ENCODE measurements at places on chromosomes 4 and X.

DNA sequence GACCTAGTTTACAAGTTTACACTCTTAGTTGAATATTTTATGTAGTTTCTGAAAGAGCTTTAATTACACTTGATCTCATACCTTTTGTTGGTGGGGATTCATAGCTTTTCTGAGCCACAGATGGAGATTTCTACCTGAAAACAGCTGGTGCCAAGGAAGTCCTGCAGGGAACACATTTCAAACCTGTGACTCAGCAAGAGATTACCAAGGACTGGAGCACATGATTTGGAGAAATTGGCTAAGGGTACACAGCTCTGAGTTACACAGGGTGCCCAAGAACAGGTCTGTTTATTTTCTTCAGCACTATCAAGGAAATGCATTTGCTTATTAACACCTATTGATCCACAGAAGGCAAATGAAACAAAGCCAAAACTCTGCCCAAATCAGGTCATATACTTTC is 691.5 kb downstream of the KCTD8 start:
- DNase-seq: no peak

GRCh38 chrX:1885116-1885515 is 270.3 kb downstream of the ASMT start:
- no peak for DNase-seq

- no peak for DNase-seq
Observed at GRCh38 chrX:15310117-15310516, 5.3 kb downstream of the ASB11 start.

- DNase-seq: no peak
Observed at GRCh38 chrX:17192106-17192505, 182.9 kb upstream of the NHS start.

DNA sequence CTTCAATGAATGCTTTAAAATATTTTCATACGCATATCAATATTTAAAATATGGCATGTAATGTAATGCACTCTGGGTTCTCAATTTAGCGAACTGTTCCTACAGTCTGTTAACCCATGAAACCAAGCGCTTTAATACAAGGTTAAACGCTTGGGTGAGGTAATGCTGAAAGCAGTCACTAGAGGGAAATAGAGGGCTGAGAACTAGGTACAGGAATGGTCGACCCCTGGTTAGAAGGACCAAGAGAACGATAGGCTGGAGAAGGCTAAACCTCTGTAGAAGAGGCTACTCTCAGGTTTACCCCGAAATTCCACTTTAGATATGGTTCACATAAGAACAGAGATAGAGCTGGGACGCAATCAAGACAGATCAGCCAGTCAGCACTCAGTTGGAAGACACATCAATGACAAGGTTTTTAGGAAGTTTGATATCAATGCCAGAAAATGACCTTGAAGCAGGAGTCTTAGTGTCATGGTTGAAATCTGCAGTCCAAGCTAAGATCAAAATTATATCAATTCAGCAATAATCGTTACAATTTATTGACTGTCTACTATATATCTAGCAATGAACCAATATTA is 26.9 kb downstream of the ARSJ start:
- DNase-seq: no peak

Data from right forelimb (tissue), 1 donor.